Activated CD8-positive, alpha-beta memory T cell treated with anti-CD3 and anti-CD28 coated beads for 24 hours (primary cell): ENCODE measurements at places on chromosomes 2 and 18.

DNA sequence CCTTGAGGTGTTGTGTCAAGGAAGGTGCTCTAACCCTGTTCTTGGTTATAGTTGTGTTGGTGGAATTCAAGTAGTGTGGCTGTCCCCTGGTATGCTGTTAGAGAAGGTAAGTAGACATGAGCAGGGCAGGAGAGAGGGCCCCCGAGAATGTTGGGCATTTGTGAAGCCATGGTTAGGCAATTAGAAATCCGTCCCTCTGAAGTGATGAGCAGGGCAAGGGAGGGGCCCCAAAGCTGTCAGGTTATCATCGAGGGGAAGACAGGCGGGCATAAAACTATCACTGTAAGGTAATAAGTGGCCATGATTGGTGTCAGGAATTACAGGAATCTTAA, 5.2 kb downstream of the XRCC5 start:
- no peak for DNase-seq

GRCh38 chr18:22300665-22301636, 116.8 kb downstream of the CTAGE1 start:
- DNase-seq, result no peak

- no peak for DNase-seq
These were observed 4.0 kb downstream of the NT5DC4 start for GRCh38 chr2:112724591-112725525.

DNA sequence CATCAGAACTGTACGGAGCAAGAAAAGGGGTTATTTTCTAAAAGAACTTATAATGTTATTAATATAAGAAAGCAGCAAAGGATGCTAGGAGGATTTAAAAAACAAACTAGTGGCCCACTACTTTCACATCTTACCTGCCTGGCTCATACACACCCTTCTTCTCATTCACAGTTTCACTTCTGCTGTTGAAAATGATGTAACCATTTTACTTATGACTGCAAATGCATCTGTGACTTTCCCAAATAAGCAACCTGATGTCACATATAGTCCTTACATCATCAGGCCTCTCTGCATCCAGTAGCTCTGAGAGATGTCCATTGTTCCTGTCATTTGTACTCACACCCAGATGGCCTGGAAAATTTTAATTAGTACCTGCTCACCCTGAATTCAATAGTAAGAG, 101.8 kb upstream of the MYO3B start:
- DNase-seq, result no peak

GRCh38 chr18:26457195-26457594, 91.2 kb downstream of the KCTD1 start:
- no peak for DNase-seq

DNA sequence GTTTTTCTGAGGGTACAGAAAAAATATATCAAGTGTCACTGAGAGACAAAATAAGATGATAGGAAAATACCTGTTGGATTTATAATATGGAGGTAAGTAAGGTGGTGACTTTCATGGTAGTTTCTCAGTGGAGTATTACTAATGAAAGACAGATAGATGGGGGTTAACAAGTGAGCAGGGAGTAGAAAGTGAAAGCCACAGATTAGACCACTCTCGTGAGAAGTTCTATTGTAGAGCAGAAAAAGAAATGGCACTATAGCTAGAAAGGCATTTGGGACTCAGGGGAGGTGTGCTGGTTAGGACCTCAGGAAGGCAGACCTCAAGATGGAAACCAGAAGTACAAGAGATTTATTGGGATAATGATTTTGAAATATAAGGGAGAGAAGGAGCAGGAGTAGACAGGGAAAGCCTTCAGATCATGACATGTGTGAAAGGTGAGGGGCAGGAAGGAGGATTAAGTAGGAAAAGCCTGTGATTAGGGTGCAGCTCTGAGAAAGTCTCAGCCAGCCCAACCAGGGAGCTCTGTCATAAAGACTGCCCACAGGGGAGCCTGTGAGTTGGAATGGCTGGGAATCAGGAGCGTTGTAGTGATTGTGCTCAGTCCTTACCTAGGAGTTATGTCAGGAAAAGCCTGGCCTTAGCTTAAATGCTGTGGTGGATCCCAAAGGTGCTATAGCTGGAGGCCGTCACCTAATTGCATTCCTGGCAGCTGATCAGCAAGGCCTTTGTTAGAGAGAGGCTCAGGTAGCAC, 198.1 kb downstream of the IKZF2 start:
- no peak for DNase-seq

- DNase-seq, result no peak
These were observed 8.5 kb upstream of the STK39 start for GRCh38 chr2:168255866-168256265.

GRCh38 chr2:56347881-56348280, 164.1 kb downstream of the CCDC85A start:
- DNase-seq, result no peak

GRCh38 chr2:157258520-157259326, 1.2 kb downstream of the GALNT5 start:
- DNase-seq, result no peak

DNA sequence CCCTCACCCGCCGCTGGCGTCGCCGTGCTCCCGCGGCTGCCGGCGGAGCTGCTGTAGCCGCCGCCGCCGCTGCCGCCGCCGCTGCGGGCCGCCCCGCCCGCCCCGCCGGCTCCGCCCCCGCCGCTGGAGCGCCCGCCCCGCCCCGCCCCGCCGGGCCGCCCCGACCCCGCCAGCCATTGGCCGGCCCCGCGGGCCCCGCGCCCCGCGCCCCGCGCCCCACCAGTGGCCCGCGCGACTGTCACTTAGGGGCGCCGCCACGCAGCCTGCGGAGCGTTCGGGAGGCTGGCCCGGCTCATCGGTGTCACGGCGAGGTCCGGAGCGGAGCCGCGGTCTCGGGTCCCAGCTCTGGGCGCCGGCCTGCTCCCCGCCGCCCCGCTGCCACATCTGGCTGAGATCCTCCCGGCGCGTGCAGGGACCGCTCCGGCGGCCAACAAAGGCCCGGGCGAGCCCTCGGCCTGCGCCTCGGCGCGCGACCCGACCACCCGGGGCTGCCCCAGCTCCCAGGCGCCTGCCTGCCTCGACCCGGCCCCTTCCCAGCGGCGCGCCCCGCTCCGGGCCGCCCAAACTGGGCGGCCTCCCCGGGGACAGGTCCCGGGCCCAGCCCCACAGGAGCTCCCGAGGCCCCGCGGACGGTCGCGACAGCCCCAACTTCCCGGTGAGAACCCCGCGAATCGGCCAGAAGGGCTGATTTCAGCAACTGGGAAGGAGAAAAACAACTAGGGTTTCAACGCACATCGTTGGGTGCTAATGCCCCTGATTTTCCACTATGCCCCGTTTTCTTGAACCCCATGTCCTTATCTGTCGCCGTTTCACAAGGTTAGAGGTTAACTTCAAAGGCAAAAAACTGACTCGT, at the start of gene MGAT4A:
TSS of gene MGAT4A (minus strand) at position 92 of the 853 bp plus-strand sequence. CDS start 4,800 bp downstream, outside the sequence.
- peak; percentile 91 for DNase-seq

- DNase-seq, result no peak
These were observed 789.4 kb downstream of the LRP1B start for GRCh38 chr2:141341444-141341843.

DNA sequence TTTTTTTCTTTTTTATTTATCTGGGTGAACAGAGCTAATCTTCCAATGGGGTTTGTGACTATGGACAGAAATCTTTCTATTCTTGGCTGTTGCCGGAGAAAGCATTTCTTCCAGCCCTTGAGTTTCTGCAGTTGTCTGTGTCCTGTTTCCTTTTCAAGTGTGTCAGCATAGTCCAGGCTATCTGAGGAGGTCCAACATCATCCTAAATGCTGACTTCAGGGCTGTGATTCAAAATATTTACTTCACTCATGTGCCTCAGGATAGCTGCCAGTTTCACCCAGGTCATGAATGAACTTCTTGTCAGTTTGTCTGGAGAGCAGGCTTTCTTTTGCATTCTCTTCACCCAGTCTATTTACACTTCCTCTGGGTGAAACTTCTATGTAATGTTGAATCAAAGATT, 27.9 kb downstream of the ITGAV start:
- no peak for DNase-seq

- DNase-seq, result no peak
These were observed 187.1 kb downstream of the ZBTB7C start for GRCh38 chr18:48222118-48222517.

GRCh38 chr2:26581991-26582842, 58.9 kb downstream of the CIB4 start:
- DNase-seq, result peak; percentile 15

- DNase-seq, result no peak
These were observed 61.5 kb upstream of the TMEM177 start for GRCh38 chr2:119617455-119617854.

DNA sequence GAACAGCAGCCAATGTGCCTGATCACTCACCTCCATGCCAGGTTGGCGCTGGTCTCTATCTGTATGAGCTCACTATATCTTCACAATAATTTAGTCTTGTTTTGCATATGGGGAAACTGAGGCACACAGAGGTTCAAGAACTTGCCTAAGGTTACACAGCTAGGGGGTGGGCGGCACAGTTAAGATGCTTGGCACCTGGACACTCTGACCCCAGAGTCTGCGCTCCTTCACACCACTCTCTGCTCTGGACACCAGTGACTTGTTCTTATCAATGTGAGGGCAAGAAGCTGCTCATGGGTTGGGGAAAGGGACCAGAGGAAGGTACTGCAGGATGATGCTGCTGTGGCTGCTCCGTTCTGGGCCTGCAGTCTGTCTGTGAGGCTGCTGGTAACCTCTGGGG, 27.1 kb downstream of the FBLN7 start:
- peak; percentile 35 for DNase-seq

GRCh38 chr2:84741182-84741822, 139.6 kb downstream of the TRABD2A start:
- peak; percentile 70 for DNase-seq

- DNase-seq, result no peak
These were observed 56.1 kb downstream of the CNTNAP5 start for GRCh38 chr2:124081154-124081716.

GRCh38 chr2:10398496-10398895, 49.6 kb downstream of the ODC1 start:
- no peak for DNase-seq

DNA sequence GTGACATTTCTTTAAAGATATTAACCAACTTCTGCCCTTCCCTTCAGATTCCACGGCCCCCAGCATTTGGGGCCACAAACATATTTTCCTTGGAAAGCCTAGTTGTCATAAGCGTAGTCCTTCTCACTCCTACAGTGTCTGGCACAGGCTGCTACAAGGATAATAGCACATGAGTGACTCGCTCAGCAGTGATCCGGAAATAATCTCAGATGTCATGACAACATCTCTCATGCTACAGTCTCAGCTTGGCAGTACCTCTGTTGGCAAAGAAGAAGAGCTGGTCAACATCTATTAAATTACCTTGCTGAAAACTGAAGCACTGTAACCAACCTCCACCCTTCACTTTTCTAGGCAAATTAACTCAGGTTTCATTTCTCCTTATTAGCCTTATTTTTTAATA, 351.7 kb downstream of the RAD51AP2 start:
- DNase-seq, result no peak

- DNase-seq, result no peak
These were observed 922.0 kb upstream of the NRXN1 start for GRCh38 chr2:51953931-51954330.

DNA sequence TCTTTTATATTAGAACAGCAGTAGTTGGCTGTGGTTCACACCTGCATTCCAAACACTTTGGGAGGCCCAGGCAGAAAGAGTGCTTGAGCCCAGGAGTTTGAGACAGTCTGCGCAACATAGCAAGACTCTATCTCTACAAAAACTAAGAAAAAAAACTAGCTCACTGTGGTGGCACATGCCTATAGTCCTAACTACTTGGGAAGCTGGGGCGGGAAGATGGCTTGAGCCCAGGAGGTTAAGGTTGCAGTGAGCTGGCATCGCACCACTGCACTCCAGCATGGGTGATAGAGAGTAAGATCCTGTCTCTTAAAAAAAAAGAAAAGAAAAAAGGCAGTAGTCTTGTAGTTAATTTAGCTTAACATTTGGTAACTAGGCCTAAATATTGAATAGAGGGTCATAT, 136.6 kb downstream of the AGPS start:
- DNase-seq, result no peak

DNA sequence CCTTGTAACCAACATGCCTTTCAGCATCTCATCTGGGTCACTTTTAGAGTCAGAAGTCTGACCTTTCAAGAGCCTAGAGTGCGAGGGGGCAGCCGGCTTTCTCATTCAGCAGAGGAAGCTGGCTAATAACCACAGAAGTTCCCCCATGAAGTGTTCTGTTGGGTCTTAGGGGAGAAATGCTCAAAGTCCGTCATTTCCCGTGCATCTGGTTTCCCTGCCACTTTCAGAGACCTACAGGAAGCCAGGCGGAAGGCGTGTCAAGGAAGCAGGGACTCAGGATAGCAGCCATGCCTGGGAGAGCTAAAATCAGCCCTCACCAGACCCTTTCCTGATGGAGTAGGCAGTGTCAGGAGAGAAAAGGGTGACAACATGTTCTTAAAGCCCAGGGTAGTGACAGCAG, 301.8 kb upstream of the ID2 start:
- no peak for DNase-seq

DNA sequence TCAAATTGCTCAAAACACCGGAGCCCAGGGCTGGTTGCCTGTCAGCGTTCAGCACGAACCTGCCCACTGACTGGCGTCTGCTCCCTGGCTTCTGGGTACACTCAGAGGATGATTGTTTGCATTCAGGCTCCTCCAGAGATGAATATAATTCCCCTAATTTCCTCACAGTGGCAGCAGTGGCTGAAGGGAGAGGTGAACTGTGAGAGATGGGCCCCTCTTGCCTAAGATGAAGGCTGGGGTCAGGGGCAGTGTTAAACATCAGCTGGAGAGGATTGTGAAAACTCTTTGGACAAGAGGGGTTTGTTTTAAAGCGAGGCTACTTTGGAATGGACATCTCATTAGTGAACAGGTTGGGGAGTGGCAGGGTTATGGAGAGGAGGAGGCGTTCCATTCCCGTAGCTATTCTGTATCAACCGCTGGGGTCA, 31.0 kb downstream of the TCF7L1 start:
- no peak for DNase-seq

DNA sequence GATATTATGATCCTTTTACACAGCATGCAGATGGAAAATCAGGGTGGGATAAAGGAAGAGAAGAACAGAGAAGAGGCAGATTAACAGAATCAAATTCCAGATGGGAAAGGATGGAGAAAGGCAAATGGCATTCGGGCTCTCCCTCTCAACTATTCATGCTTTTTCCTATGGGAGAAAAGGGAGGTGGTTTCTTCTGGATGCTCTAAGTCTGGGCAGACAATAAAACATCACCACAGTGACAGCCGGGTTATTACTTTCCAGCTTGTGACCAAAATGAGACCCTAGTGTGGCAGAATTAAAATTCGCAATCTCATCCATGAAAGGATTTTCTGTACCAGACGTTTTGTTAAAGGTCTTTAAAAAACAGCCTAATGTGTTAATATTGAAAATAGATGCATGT, 440.7 kb downstream of the RND3 start:
- DNase-seq, result no peak

GRCh38 chr2:195318440-195319111, 338.4 kb upstream of the SLC39A10 start:
- peak; percentile 61 for DNase-seq

- no peak for DNase-seq
These were observed 2.6 kb downstream of the PRSS56 start for GRCh38 chr2:232522623-232523401.

DNA sequence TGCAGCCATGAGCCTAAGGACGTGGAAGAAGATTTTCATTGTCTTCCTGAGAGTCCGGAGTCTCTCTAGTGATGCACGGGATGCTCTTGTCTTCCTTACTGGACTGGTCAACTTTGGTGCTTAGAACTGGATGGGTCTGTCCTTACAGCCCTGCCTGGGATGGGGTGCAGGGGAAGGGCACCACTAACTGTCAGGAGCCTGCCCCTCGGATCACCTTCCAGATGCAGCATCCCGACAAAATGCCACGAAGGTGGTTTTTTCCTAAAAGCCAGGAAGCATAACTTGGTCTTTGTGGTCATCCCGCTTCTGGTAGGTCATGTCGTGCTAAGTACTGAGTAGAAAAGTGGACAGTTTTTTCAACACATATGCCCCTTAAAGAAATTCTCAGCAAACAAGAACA, 207.4 kb upstream of the TWIST2 start:
- DNase-seq, result no peak
